ENCODE measurements at places on chromosomes 1 and 21.

DNA sequence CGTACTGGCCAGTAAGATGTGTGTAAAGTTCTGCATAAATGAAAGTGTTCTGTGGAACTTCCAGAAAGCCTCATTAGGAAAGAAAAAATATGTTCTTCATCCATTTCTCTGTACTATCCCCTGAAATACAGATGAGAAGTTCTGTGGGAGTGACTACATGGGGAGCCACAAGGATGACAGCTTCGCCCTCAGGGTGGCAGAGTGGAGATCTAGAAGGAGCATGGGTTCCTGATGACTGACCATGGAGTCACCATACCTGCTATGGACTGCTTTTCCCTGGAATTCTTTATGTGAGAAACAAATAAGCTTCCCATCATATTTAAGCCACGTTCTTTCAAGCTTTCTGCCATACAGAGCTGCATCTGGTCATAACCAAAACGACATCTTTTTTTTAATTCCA is 113.9 kb upstream of the RGS1 start:
- no peak for DNase-seq

GRCh38 chr1:66271216-66271903 is 262.6 kb upstream of the SGIP1 start:
- peak; percentile 56 for DNase-seq

DNA sequence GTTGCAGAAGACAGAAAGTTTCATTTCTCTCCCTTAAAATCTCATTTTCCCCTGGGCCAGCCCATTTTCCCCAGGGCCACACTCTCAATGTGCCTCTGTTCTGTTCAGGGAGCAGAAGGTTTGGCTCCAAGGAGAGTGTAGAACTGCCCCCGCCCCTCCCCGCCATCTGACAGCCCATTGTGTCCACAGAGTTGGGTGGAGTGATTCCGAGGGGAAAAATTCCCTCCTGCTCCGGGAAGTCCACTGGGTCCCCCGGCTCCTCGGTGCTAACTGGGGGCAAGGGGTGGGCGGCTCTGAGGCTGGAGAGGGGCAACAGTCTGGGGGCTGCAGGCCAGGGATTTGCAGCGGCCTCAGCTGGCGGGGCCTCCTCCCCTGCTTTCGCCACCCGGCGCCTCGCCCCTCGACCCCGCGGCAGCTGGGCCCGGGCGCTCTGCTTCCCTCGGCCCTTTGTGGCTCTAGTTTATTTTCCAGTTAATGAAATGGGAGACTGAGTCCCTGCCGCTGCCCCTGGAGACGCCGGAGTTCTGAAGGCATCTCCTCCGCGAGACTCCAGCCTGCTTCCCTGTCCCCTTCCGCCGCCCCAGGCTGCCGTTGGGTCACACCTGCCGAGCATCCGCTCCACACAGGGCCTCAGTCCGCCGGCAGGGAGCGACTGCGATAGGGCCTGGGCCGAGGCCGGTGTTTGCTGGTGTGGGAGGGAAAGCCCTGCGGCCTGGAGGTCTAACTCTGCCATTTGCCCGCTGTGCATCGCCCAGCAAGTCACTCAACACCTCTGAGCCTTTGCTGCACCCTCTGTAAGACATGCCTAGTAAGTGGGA is 14.7 kb upstream of the KIRREL1 start:
- no peak for DNase-seq

- DNase-seq = no peak
Observed at GRCh38 chr1:222627232-222627631, 9.3 kb downstream of the MIA3 start.

DNA sequence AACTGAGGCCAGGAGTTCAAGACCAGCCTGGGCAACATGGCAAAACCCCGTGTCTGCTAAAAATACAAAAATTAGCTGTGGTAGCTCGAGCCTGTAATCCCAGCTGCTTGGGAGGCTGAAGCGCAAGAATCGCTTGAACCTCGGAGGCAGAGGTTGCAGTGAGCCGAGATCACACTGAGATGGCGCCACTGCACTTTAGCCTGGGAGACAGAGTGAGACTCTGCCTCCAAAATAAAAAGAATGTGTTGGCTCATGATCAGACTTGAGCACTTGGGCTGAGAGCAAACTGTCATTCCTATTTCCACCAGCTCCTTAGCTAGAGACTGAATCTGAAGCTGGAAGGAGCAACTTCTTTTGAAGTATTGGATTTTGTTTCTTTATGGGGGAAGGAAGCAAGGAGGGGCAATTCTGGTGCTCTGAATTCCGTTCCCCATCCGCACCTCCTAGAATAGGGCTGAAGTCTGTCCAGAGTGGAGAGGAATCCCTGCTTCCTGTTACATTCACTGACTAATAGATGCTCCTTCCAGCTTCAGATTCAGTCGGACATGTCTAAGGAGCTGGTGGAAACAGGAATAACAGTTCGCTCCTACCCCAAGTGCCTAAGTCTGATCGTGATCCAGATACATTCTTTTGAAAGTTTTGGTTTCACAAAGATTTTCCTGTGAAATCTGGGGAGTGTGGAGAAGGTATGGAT is 3.8 kb downstream of the ZNF672 start:
- no peak for DNase-seq

DNA sequence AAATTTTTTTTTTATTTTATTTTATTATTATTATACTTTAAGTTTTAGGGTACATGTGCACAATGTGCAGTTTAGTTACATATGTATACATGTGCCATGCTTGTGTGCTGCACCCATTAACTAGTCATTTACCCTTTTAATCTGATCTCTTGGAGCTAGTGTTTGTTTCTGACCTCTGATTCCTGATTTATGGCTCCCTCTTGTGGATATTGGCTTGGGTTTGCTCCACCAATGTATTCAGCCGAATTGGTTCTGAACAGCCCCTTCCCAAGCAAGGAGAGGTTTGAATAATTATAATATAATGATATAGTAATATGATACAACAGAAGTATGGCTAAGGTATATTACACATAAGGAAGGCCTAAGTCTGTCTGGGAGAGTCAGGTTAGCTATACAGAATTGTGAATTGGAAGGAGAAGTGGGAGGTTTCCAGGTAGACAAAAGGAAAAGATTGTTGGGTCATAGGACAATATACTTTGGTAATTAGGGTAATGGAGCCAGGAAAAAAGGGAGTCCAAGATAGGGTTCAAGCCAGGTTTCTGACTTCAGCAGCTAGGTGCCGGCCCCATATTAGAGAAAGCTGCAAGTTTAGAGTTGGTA is 53.1 kb upstream of the HMCN1 start:
- DNase-seq = no peak

- no peak for DNase-seq
Observed at GRCh38 chr1:39499668-39500067, 8.2 kb downstream of the BMP8A start.

GRCh38 chr1:160416369-160416768 is 16.0 kb downstream of the VANGL2 start:
- DNase-seq = no peak

DNA sequence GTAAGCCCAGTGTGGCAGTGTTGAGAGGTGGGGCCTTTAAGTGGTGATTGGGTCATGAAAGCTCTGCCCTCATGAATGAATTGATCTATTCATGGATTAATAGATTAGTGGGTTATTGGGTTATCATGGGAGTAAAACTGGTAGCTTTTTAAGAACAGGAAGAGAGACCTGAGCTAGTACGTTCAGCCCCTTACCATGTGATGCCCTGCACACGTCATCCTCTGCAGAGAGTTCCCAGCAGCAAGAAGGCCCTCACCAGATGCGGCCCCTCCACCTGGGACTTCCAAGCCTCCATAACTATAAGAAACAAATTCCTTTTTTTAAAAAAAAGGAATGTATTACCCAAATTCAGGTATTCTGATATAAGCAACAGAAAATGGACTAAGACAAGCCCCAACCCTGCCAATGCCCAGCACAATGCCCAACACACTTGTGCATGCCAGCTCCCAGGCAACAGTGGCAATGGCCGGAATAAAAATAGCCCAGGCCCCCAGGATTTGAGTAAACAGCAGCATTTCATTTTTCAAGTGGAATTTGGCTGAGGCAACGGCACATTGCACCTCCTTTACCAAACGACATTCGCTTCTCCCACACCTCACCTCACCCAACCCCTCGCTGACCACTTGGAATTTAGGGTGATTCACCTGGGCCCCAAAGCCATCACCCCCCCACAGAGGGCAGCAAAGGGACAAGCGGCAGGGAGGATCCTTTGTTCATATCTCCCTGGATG is 215.9 kb downstream of the TOMM20 start:
- no peak for DNase-seq

DNA sequence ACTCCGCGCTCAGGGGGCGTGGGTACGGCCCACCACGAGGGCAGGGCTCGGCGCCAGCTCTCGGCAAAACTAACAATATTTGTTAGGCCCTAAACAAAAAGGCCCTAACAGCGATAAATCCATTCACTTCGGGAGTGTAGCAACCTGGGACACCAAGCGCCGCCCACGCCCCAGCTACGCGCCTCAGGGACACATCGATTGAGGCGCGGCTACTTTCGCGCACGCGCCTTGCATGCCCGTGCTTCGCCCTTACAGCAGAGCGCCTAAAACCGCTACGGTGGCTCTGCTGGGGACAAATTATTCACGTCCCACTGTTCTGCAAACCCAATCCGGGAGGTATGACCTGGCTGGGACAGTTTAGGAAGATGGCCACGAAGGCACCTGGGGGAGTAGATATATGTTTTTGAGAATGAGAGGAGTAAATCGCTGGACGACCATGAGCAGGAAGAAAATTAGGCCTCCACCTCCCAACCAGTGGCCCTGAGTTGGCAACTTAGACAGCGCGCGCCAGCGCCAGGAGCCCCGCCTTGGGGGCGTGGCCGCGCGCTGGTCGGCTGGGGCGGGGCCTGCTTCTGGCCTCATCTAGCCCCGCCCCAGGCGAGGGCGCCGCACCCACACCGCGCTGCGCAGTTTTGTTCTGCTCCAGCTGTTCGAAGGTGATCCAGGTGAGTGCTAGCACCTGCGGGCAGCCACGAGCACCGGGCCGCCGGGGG is at the start of gene MGST3:
Gene MGST3 (plus strand): TSS at position 606 of the 713 bp plus-strand sequence. CDS start 18,614 bp downstream, outside the sequence.
- peak; percentile 95 for DNase-seq

- no peak for DNase-seq
Observed at GRCh38 chr1:153470707-153471106, 10.3 kb upstream of the S100A7 start.

GRCh38 chr1:239242404-239242803 is 144.0 kb upstream of the CHRM3 start:
- DNase-seq = no peak

DNA sequence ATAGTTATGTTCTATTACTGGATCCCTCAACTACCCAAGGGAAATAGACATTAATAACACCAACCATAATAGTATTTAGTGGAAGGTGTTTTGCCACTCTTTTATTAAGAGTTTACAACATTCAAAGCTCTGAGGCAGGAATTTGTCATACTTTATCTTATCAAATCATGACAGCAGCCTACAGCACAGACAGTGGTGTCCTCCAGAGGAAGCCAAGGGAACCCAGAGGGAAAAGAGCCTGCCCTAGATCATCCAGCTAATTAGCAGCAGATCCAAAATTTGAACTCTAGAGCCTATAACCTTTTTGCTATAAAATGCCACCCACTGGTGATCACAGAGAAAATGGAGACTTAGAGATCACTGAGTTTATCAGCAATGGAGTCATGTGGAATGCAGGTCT is 18.2 kb downstream of the VAV3 start:
- no peak for DNase-seq

- DNase-seq = no peak
Observed at GRCh38 chr21:36288651-36289243, 31.2 kb upstream of the MORC3 start.

- no peak for DNase-seq
Observed at GRCh38 chr1:160520582-160520981, 2.5 kb downstream of the SLAMF6 start.

- DNase-seq = no peak
Observed at GRCh38 chr1:82225421-82226185, 424.9 kb downstream of the ADGRL2 start.

- DNase-seq = no peak
Observed at GRCh38 chr21:28752131-28752530, 240.5 kb downstream of the LTN1 start.

DNA sequence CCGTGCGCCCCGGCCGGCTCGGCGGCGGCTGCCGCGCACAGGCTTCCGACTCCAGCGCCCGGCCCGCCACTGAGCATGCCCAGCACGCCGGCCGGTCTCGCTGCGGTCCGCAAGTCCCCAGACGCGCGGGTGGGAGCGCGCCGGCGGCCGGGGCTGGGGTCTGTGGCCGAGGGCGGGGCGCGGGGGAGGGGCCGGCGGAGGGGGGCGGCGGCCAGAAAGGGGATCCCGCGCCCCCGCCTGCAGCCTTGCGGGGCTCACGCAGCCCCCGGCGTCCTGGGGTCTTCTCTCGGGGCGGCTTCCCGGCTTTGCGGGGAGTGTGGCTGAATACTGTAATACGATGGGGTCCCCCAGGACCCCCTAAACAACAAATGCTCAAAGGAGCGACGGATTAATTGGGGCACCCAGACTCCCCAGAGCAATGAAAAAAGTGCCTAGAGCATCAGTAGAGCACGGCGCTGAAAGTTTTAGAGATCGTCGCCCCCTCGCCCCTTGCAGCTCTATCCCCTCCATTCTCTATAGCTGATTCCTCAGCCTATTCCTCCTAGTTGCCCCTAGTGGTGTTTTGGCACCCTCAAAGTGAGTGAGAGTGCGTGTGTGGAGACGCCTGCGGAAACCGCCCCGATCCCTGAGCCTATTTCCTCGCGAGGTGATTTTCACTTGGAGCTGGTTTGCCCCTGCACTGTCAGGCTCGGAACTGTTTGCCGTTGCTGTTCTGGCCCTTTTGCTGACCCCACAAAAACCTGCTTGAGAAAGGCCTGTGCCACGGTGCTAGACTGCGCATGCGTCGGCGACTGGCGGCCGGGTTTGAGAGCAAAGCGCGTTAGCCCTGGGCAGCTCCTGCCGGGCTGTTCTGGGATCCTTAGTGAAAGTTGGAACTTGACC is at the start of gene VAV3:
Gene VAV3 (minus strand): TSS at position 71 of the 882 bp plus-strand sequence. CDS start 311 bp downstream, outside the sequence.
- peak; percentile 82 for DNase-seq

- no peak for DNase-seq
Observed at GRCh38 chr1:36737038-36737555, 254.4 kb upstream of the CSF3R start.

DNA sequence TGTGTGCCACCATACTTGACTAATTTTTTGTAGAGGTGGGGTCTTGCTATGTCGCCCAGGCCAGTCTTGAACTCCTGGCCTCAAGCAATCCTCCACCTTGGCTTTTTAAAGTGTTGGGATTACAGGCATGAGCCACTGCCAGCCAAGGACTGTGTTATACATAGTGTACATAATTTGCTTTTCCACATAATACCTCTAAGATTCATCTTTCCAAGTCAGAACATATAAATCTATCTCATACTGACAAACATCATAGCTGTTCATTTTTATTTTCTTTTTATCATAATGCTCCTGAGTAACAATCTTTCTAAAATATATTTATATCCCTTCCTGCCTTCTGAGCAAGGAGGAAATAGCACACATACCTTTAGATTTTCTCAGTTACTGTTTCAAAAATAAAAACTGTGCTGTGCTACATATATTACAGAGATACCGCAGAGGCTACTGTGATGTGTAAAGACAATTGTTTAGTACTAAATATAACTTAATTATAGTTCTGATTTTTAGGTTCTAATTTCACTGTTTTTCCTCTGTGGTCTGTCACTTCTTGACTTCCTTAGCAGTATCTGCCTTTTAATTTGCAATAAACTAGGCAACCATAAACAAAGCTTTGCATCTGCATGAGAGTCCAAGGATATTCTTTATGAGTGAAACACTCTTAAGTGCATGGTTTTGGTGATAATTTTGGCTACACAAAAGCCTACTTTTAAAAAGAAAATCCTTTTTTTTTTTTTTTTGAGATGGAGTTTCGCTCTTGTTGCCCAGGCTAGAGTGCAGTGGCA is 59.3 kb downstream of the EYA3 start:
- DNase-seq = no peak

- no peak for DNase-seq
Observed at GRCh38 chr1:207917080-207917479, 6.2 kb upstream of the CD34 start.

All from stimulated activated naive CD8-positive, alpha-beta T cell treated with anti-CD3 and anti-CD28 coated beads, Interleukin-15, Interleukin-2, amounts not matched to agents 100 U/mL and 50 U/mL, for 24 hours (primary cell).